Temporal lobe (tissue), 4 donors: ENCODE measurements at places on chromosomes 11 and 22. TPM values are rescaled to one million over a fixed set of nuclear protein-coding genes. Genes with fewer than 3 reads are reported as not detected.

Gene NLRP10
- total RNA-seq = not detected

Gene GGTLC2
- not detected for total RNA-seq

Gene ADM2
- under 0.01 TPM for total RNA-seq

Gene EIF3M
- 89.5 TPM for total RNA-seq

Gene SMIM35
- total RNA-seq = not detected

Gene LRP5
- total RNA-seq = 12.5 TPM

Gene PYGM
- total RNA-seq = 1.5 TPM

Gene SPTBN2
- total RNA-seq = 155 TPM

Gene TMEM132A
- 105 TPM for total RNA-seq
